CD8-positive, alpha-beta memory T cell (primary cell): ENCODE measurements at places on chromosomes 4 and X. TPM values are rescaled to one million over a fixed set of nuclear protein-coding genes. Genes with fewer than 3 reads are reported as not detected.

Gene MAGEA11
- not detected for total RNA-seq

Gene ERAS
- not detected for total RNA-seq

Gene MTMR1
- total RNA-seq = 39.7 TPM

Gene CLNK
- total RNA-seq = 0.31 TPM

- H3K36me3 ChIP-seq = no peaks in the 10 kb centered on the region
- no peaks in the 10 kb centered on the region for H3K27me3 ChIP-seq
- no peak for DNase-seq
- no peaks in the 10 kb centered on the region for H3K4me1 ChIP-seq
- no peak overlapping the region for H3K4me3 ChIP-seq
Measured at GRCh38 chr4:147760176-147760575, 28.3 kb downstream of the ARHGAP10 start.

DNA sequence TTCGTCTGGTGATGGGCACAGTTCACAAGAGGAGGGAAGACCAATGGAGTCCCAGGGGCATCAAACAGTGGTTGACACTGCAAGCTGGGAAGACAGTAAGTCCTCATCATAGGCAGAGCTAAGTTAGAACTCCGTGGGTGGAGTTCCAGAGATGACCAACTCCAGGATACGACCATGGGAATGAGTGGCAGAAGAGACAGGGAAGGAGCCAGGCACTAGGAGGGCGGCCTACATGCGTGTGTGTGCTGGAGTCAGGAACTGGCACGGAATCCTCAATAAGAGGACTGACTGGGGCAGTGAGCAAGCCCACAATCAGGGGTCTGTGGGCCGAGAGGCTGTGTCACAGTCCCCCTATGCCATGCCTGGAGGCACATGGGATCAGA, 30.4 kb upstream of the IRAK1 start:
- H3K36me3 ChIP-seq = peaks cover 15% of the 10 kb centered on the region
- no peak for DNase-seq
- H3K4me1 ChIP-seq = peaks cover 15% of the 10 kb centered on the region
- no peaks in the 10 kb centered on the region for H3K27me3 ChIP-seq

DNA sequence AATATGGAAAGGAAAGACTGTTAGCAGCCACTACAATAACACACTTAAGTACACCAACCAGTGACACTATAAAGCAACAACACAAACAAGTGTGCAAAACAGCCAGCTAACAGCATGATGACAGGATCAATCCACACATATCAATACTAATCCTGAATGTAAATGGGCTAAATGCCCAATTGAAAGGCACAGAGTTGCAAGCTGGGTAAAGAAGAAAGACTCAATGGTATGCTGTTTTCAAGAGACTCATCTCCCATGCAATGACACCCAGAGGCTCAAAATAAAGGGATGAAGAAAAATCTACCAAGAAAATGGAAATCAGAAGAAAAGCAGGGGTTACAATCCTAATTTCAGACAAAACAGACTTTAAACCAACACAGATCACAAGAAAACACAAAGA, 94.2 kb upstream of the ENPEP start:
- no peak overlapping the region for H3K27ac ChIP-seq
- H3K4me3 ChIP-seq = no peak overlapping the region
- no peak for DNase-seq
- H3K4me1 ChIP-seq = no peaks in the 10 kb centered on the region
- no peaks in the 10 kb centered on the region for H3K36me3 ChIP-seq

DNA sequence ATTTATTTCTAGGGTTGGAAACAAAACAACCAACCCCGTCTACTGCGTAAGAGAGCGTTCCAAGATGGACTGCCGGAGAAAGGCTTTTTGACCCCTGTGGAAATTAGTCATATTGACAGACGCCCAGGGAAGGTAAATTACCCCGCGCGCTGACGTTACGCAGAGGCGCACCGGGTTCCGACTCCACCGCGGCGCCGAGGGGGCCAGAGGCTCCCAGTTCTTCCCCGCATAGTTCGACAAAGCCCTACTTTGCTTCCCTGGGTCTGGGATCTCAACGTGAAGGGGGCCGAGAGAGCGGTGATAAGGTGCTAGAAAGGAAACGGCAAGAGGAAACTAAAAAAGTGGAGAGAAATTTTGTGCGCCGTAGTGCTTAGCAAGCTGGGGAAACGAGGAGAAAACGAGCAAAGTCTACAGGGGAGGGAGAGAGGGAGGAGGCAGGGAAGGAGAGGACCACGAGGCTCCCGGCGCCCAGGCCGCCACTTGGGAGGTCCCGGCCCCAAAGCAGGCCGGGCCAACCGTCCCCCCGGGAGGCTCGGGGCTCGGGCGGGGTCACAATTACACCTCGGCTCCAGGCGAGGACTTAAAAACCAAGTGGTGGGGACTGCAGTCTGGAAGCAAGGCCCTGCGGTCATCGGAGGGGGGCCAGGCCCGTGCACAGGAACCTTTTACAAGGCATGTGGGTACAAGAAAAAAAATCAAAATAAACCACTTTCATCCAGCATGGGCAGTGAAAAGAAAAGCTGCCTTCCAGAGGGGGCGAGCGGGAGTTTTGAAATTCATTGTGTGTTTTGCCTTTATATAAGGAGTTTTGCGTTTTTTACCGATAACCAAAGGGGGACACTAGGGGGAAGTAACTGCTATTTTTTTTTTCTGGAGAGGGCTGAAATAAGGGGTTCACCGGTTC, 13.2 kb downstream of the HAND2 start:
- H3K4me1 ChIP-seq = no peaks in the 10 kb centered on the region
- H3K27me3 ChIP-seq = peaks cover 64% of the 10 kb centered on the region
- no peak overlapping the region for H3K4me3 ChIP-seq
- H3K36me3 ChIP-seq = no peaks in the 10 kb centered on the region
- H3K27ac ChIP-seq = no peak overlapping the region
- DNase-seq = no peak

GRCh38 chr4:5371415-5372190, 320.3 kb downstream of the STK32B start:
- H3K4me1 ChIP-seq = no peaks in the 10 kb centered on the region
- DNase-seq = no peak
- no peaks in the 10 kb centered on the region for H3K36me3 ChIP-seq
- no peak overlapping the region for H3K4me3 ChIP-seq

- no peaks in the 10 kb centered on the region for H3K36me3 ChIP-seq
- no peak overlapping the region for H3K27ac ChIP-seq
- no peaks in the 10 kb centered on the region for H3K4me1 ChIP-seq
- H3K4me3 ChIP-seq = no peak overlapping the region
- H3K27me3 ChIP-seq = no peaks in the 10 kb centered on the region
Measured at GRCh38 chr4:129355516-129355915, 259.6 kb downstream of the C4orf33 start.

DNA sequence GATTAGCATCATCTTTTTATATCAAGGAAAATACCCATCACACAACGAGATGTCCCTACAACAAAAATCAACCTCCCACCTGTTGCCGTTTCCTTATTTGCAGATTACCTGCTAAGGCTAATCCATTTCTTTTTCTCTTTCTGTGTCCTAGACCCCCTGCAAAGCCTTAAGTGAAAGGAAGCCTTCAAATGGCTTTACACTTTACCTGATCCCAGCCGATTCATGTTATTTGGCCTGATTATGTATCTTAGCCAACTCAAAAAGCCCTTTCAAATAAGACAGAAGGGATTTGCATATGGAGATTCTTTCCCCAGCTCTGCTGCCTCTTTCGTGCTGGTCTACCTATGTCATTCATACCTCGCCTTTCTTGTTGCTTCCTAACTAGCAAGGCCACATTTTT, 14.4 kb downstream of the ABCG2 start:
- H3K4me3 ChIP-seq = no peak overlapping the region
- H3K27me3 ChIP-seq = no peaks in the 10 kb centered on the region
- no peaks in the 10 kb centered on the region for H3K4me1 ChIP-seq
- DNase-seq = no peak
- no peak overlapping the region for H3K27ac ChIP-seq

DNA sequence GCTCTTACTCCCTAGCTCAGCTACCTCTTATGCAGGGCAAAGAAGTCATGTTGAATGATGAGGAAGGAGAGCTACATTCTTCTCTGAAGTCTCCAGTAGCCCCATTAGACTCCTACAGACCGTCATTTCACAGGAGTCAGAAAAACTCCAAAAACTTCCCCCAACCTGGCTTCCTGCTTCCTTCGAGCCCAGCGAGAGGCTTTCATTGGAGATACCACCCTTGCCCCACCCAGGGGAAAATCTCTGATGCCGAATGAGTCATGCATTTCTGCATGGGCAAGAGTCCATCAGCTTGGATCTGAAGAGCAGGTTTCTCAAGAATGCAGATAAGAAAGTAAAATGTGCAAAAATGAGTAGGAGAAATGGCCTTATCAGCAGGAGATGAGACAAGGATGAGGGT, 53.0 kb downstream of the ARSF start:
- no peak overlapping the region for H3K4me3 ChIP-seq
- no peaks in the 10 kb centered on the region for H3K4me1 ChIP-seq
- DNase-seq = no peak
- H3K27ac ChIP-seq = no peak overlapping the region
- no peaks in the 10 kb centered on the region for H3K27me3 ChIP-seq
